8988T (cell line): ENCODE measurements at places on chromosomes 12 and 14.

DNA sequence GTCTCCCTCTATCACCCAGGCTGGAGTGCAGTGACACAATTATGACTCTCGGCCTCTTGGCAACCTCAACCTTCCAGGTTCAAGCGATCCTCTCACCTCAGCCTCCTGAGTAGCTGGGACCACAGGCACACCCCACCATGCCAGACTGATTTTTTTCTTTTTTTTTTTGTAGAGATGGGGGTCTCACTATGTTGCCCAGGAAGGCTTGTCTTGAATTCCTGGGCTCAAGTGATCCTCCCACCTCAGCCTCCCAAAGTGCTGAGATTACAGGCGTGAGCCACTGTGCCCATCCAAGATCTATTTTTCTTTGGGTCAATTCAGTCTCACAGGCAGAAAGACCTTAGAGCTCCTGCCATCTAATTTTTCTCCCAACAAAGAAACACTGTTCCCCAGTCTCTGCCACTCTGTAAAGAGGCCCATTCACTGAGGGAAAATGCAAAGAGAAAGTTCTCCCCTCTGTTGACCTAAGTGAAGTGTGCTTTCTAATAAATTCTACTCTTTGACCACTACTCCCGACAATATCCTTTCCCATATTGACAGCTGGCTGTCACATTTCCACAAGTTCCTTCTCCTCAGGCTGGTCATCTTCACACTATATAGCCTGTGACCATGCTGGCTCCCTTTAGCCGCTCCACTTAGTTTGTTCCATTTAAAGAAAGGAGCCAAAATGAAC, 23.3 kb downstream of the TMED8 start:
- no peak for DNase-seq

DNA sequence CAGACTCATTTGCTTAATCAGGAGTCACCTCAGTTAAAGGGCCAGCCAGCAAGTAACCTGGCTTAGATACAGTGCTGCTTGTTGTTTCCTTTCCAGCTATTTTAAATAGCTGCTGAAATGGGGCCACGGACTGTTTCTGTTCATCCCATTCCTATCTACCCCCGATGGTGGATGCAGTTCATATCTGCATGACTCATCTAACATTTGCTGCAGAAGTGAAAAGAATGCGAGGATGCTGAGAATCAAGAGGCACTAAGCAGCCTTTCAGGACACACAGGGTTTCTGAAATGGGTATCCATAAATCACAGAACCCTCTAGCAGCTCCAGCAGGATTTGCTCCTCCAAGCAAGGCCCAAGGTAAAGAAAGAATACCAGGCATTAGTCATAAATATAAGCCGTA, 60.2 kb upstream of the RTRAF start:
- DNase-seq: no peak

- DNase-seq: no peak
These were observed 39.9 kb downstream of the ATL1 start for GRCh38 chr14:50599700-50600444.

DNA sequence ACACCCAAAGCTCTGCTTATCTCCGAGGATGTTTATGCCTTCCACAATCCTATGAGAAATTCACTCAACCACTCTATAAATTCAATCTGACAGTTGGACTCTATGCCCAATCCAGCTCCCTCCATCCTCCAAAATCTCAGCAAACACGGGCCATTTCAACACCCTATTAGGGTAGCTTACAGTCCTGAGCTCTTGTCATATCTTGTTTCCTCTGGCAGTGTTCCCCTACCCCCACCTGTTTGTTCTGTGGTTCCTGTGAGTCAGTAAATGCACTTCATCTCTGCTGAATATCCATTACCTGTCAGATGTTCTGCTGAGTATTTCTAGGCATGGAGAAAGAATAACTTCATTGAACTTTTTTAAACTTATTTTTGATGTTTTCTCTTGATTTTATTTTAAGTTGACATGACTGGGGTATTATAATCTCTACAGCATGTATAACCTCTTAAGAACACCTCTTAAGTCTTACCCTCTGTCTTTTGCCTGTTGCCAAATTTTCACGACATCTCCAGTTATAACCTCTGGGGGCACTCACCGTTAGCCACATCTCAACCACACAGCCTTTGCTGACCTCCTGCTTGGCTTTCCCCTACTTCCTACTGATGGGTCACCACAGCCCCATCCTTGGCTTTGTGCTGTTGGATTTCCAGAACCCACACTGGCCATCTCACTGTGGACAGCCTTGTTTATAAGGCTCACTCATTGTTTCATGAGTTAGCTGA, 317.0 kb upstream of the TMPO start:
- no peak for DNase-seq

- no peak for DNase-seq
These were observed 227.4 kb downstream of the SUDS3 start for GRCh38 chr12:118603610-118604361.
